ENCODE measurements at places on chromosomes 4 and X.

DNA sequence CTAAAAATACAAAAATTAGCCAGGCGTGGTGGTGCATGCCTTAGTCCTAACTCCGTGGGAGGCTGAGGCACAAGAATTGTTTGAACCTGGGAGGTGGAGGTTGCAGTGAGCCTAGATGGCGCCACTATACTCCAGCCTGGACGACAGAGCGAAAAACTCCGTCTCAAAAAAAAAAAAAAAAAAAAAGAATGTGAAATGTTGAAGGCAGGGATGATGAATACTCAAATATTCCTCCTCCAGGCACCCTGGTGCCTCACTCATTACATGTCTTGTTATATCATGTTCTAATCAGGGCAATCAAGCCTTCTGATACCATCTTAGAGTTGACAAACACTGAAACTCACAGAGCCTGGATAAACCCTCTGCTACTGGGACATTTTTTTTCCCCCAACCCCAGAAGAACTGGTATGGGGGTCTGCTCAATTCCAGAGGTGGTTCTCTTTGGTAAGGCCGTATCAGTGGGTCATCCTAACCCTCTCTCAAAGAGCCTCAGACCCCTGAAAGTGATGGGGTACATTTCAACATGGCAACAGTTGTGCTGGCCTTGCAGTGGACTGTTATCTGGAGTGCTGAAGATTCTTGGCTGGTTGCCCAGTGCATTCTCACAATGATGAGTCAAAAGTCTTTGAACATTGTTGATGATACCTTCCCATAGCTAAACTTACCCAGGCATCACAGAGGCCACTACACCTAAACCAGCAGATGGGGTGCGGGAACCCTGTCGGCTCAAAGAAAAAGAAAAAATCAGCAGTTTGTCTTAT is 2.4 kb upstream of the SH3KBP1 start:
- peak; percentile 1 for DNase-seq

GRCh38 chr4:15587649-15588048 is 67.5 kb downstream of the FBXL5 start:
- no peak for DNase-seq

DNA sequence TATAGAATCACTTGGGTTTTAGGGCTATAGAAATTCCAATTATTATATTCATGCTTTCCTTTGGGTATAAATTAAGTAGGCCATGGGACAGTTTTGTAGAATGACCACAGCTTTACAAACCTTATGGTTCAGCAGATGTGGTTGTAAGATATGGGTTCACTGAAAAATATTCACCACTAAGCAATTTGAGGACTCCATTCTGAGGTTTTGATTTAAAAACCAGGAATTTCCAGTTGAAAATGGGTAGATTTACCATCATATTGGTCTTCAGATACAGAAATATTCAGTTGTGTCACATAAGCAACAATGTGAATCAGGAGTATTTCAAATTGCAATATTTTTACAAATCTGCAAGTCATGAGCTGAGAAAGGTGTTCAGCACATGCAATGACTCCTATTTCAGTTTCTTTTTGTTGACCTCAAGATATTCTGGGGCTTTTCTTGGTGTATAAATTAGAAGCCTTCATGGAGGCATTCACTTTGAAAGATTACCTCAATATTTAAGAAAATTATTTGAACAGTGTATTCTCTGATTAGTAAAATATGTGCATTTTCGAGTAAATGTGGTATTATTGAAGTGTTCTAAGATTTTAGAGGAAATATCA is 218.4 kb upstream of the HCCS start:
- DNase-seq = no peak

DNA sequence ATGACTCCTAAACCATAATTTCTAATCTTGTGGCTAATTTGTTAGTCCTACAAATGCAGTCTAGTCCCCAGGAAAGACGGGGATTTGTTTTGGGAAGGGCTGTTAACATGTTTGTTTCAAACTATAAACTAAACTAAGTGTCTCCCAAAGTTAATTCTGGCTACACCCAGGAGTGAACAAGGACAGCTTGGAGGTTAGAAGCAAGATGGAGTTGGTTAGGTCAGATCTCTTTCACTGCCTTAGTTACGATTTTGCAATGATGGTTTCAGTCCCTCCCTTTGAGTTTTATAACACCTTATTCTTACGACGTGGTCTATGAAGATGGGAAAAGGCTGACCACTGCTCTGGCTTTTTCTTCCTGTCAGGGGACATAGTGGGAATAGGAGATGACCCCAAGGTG is 27.0 kb upstream of the IL2 start:
- DNase-seq = no peak

DNA sequence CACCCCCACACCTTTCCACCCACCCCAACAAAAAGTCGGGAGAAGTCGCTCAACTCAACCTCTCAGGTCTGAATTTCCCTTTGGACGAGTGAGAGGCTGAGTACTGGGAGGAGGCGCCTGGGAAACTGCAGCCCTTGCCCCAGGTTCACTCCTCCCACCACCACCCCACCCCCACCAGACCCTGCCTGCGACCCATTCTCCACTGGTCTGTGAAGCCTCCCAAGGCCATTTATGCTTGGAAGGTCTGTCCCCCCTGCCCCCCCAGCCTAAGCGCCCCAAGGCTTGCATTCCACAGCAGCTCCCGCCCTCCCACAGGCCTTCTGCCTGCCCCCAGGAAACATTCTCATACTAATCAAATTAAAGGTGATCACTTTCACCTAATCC is 27.2 kb downstream of the ELF4 start:
- no peak for DNase-seq

DNA sequence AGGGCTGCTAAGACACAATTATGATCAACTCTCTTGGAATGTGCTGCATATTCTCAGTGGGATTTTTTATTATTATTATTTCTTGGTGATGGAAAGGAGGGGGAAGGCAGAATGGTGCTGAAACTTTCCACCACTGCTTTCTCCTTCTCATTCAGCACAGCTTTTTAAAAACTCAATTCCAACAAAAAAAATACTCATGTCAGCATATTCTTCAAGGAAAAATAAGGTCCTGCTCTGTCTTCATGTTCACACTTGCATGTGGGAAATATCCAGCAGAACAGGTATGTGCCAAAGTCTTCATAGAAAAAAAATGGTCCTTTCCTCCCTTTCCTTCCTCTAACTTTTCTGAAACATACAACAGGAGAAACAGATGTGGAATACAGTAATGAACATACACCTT is 144.0 kb upstream of the ADAMTS3 start:
- DNase-seq = no peak

- no peak for DNase-seq
These were observed 981.6 kb downstream of the CCSER1 start for GRCh38 chr4:91108751-91109150.

DNA sequence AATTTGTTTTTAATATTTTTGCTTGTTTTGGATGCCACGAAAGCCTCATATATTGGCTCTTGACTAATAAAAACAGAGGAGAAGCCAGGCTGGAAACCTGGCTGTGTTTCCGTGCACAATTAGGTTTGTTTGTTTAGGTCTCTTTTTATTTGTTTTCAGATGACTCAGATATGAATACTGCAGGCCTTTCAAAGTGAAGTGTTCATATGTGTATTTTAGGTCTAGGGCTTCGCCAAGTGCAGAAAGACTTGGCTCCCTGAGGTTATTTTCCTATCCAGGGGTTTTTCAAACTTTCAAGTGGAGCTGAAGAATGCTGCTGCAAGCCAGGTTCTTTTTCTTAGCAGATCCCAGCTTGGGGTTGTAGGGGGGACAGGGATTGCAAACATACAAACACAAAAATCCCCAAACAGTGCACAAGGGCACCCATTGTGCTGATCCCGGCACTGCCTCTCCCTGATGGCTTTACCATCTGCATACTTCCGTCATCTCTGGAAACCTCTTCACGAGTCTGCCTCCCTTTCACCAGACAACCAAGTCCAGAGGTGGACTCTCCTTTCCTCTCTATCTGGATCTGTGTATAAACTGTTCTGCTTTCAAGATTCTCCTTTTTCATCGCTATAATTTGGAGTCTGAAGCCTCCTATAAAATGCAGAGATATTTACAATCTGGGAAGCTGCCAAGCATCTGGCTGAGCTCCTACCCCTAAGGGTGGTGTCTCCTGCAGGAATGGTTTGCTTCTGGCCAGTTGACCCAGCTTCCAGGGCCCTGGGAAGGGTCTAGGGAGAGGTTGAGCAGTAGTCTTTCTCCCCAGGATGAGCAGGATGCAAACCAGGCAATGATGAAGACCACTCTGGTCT is 108.6 kb downstream of the SMIM20 start:
- no peak for DNase-seq

DNA sequence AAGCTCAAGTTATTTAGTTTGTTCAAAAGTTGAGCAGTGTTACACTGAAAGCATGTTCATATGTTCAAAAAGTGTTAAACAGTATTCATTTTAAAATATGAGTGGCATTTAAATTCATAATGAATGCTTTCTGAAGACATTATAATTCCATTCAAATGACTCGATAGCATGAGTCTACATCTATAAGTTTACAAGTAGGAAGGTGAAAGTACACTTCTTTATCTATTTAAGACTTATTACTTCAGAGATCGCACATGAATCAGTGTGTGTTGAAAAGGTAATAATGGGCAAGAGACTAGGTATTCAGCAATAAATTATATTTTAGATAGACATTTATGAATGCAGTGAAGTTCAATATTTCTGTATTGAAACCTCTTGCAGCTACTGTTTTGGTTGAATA is 456.1 kb downstream of the GRXCR1 start:
- no peak for DNase-seq

DNA sequence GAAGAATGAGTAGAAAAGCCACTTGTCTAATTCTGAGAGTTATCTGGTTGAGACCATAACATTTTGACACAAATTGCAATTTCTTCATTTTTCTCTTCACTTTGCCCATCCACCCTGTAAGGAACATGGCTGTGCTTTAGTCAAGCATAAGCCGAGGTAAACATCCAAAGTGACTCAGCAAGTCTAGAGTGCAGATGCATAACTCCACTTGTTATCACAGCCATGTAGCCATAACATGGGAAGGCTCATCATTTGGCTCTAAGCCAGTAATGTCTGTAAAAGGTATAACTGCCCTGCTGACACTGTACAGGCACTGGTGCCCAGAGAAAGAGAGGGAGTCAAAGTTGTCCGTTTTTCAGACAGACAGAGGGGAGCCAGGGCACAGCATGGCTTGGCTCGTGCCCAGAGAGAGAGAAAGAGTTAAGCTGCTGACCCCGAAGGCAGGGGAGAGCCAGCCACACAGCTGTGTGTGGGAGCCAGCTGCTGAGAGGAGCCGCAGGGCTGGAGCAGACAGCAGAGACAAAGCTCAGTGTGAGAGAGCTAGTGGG is 76.9 kb upstream of the EXOC1L start:
- DNase-seq = no peak

GRCh38 chr4:145613566-145614232 is 5.5 kb upstream of the MMAA start:
- DNase-seq = no peak

Measured in NCI-H446 (cell line).